ENCODE measurements at places on chromosomes 3 and 15. TPM values are rescaled to one million over a fixed set of nuclear protein-coding genes. Genes with fewer than 3 reads are reported as not detected.

The HIGD2B gene
- not detected for total RNA-seq

The IQCF5 gene
- total RNA-seq = not detected

The AHSG gene
- 0.23 TPM for total RNA-seq

The CACNA2D3 gene
- 69.7 TPM for total RNA-seq

The CACNA1D gene
- total RNA-seq = 30.9 TPM

The AMT gene
- total RNA-seq = 3.9 TPM

The SMC4 gene
- total RNA-seq = 44.3 TPM

The MUC4 gene
- 0.46 TPM for total RNA-seq

The OR5K2 gene
- not detected for total RNA-seq

The SEC61A1 gene
- total RNA-seq = 95.7 TPM

The PP2D1 gene
- not detected for total RNA-seq

The SPATA12 gene
- total RNA-seq = not detected

The IL5RA gene
- 11.1 TPM for total RNA-seq

The HERC2 gene
- total RNA-seq = 95.7 TPM

The CTXN2 gene
- 1.6 TPM for total RNA-seq

The OSTN gene
- 0.92 TPM for total RNA-seq
